Dermis blood vessel endothelial cell (primary cell): ENCODE measurements at places on chromosomes 7 and 10. TPM values are rescaled to one million over a fixed set of nuclear protein-coding genes. Genes with fewer than 3 reads are reported as not detected.

DNA sequence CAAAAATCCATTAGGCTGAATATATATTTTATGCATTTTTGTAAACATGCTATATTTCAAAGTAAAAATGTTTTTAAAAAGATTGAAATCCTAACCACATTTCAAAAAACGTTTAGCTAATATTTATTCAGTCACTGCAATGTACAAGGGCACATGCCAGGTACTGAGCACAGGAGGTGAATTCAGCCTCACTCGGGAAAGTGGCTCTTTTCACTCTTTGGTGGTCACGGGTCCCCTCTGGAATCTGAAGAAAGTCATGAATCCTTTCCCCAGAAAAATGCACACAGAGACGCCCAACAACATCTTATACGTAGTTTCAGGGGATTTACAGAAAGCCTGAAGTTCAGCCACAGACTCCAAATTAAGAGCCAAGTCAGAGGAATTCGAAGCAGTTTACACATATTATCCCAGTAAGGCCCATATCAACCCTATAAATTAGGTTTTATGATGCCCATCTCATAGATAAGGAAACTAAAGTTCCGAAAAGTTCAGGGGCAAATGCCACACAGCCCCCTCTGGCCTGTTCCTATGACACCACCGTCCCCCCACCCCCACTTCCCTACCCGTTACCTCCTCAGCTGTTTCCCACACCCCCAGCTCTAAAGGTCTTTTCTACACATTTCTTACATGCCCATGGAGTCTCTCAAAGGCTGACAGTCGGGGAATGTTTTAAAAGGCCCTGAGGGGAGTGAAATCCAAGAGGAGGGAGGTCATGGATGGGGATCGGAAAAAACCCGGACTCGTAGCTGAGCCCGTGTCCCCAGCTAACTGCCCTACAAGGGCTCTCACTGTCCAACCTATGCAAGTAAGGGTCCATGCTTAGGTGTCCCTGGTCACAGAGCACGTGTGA lies 9.6 kb upstream of the SVOPL start:
- DNase-seq, result no peak

- peak; percentile 91 for DNase-seq
Measured at GRCh38 chr7:100053215-100053614, 3.6 kb downstream of the ZSCAN21 start.

The MLXIPL gene
- not detected in 2 replicates for total RNA-seq

- DNase-seq, result no peak
Measured at GRCh38 chr10:51269821-51270220, 195.5 kb downstream of the PRKG1 start.

The PROSER2 gene
- 7.5 and 11.2 TPM in 2 replicates for total RNA-seq

GRCh38 chr7:144416341-144416740 lies 12.8 kb upstream of the NOBOX start:
- DNase-seq, result no peak

The BAG3 gene
- total RNA-seq, result 7.5 and 15.5 TPM in 2 replicates

The DNA2 gene
- 8.7 and 11.6 TPM in 2 replicates for total RNA-seq

The CYP2C18 gene
- total RNA-seq, result not detected in 2 replicates

GRCh38 chr7:90693939-90694338 lies 97.8 kb downstream of the CDK14 start:
- DNase-seq, result no peak

The GIMAP1 gene
- 28.2 and 31.1 TPM in 2 replicates for total RNA-seq

The GRM8 gene
- total RNA-seq, result 0.09 TPM in 1 of 2 replicates, not detected in the other

DNA sequence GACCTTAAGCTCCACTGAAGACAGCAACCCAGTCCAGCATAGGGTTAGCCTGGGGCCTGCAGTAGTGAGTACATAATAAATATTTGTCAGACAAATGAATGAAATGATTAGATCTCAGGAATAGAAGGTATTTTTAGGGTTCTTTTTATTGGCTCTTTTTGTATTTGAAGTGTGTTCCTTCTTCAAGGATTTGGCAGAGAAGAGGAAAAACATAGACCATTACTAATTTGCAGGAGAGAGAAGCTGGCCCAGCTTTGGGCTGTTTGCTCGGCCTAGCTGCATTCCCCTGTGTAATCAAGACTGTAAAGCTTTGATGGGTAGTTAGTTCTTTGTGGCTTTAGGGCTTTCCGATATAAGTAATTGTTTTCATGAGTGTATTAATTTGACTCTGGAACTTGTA lies 64.2 kb downstream of the CNNM2 start:
- DNase-seq, result no peak

- DNase-seq, result peak; percentile 52
Measured at GRCh38 chr10:29588629-29589421, 45.9 kb downstream of the SVIL start.

- DNase-seq, result no peak
Measured at GRCh38 chr10:107013258-107014006, 151.1 kb downstream of the SORCS1 start.

GRCh38 chr10:86250399-86250798 lies 116.2 kb downstream of the GRID1 start:
- DNase-seq, result no peak

The HOXA13 gene
- under 0.01 TPM in 1 of 2 replicates, not detected in the other for total RNA-seq

GRCh38 chr10:132792796-132793195 lies 6.8 kb upstream of the NKX6-2 start:
- DNase-seq, result no peak

The KIAA1217 gene
- total RNA-seq, result 7.5 and 15.3 TPM in 2 replicates

GRCh38 chr10:80173466-80173865 lies 31.9 kb downstream of the ANXA11 start:
- no peak for DNase-seq

DNA sequence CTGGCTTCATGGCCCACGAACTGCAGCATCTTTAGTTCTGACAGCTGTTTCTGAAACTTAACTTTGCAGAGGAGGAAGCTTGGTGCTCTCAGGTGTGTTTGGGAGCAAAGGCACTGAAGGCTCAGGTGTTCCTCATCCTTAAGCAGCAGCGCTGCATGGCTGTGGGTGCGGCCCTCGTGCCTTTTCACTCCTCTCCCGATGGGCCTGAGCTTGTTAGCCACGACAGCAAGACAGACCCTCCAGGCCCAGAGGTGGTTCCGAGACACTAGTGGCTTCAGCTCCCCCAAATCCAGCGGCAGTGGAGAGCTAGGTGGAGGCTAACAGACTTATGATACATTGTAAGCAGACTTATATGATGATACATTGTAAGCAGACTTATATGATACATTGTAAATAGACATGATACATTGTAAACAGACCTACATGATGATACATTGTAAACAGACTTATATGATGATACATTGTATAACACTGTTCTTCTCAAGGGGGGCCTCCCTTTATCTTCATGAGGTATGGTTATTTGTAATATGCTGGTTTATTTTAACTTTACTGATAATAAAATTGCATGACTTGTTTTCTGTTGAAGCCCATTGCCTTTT lies 14.1 kb downstream of the PFKP start:
- DNase-seq, result no peak

The PCDH15 gene
- total RNA-seq, result not detected in 2 replicates

GRCh38 chr7:36777062-36777461 lies 52.8 kb upstream of the AOAH start:
- no peak for DNase-seq

The GDF2 gene
- not detected in 2 replicates for total RNA-seq

The ZNF853 gene
- 0.93 and 1.0 TPM in 2 replicates for total RNA-seq

DNA sequence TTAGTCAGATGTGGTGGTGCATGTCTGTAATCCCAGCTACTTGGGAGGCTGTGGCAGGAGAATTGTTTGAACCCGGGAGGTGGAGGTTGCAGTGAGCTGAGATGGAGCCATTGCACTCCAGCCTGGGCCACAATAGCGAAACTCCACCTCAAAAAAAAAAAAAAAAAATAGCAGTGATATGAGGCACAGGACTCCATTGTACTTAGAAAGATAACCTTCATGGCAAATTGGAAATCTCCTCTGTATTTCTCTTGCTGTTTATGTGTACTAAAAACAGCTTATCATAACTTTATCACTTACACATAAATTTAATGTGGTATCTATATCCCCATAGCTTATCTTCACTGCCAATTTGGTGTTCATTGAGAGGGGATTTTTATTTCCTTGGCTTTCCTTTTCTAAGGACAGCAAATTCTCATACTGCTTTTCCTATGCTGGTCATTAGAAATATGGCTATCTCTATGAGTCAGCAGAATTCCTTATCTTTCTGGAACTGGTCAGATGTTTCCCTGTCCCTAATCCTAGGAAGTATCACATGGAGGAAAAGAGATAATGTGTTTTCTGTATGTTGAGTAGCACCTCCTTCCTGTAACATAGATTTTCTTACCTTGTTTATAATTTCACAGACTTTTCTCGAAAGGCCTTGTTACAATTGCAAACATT lies 40.6 kb upstream of the ZEB1 start:
- peak; percentile 78 for DNase-seq

DNA sequence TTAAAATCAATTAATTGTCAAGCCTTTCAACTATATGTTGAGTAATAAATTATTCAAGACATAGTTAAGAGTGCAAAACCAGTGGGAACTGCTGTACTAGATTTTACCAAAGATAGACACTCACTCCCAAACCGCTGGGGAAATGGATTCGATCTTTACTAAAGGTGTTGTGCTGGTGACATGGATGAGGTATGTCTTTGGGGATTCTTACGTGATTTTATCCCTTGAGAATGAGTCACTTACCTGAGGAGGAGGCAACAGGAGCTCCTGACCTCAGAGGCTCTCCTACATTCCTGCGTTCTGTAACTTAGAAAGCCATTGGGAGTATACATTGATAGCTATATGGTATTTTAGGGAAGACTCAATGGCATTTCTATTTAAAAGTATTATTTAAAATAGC lies 165.5 kb downstream of the PKD1L1 start:
- no peak for DNase-seq

- DNase-seq, result no peak
Measured at GRCh38 chr10:120368927-120369326, 88.1 kb upstream of the PLPP4 start.

The PKD2L1 gene
- not detected in 2 replicates for total RNA-seq

DNA sequence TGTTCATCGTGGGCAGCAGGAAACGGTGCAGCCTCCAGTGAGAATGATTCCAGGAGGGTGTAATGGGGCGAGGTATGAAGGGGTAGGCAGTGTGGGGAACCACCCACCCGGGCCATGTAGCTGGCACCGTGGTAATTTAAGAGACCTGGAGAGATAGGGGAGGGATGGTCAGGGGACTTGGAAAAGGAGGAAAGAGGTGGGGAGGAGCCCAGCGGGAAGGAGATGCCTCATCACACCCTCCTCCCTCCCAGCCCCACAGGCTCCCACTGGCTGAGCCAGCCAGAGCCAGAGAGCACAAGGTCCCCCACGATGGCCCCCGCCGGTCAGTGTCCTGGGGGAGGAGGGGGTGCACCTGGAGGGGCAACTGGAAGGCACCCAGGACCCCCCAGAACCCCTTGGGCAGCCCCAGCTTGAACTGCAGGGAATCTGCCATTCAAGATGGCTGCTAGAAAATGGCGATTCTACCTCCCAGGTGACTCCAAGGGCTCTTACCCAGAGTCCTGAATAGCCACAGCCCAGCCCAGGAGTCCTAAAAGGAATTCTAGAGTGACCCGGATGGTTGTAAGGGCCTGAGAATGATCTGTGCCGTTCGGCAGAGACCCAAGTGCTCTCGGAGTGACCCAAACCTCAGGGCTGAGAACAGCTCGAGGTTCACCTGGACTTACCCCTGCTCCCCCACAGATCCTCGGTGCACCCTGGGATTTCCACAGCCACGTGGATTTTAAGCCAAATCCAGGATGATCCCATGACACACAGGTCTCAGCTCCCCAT lies 28.8 kb downstream of the CALML3 start:
- DNase-seq, result peak; percentile 16
